ENCODE measurements at places on chromosomes 6 and 20. TPM values are rescaled to one million over a fixed set of nuclear protein-coding genes. Genes with fewer than 3 reads are reported as not detected.

The PRR18 gene
- not detected for total RNA-seq

The NMBR gene
- total RNA-seq, result not detected

The C6orf118 gene
- not detected for total RNA-seq

The PRDM13 gene
- not detected for total RNA-seq

The TSBP1 gene
- total RNA-seq, result not detected

The RNF39 gene
- total RNA-seq, result not detected

All from cardiac atrium fibroblast (primary cell).